Stimulated activated naive CD8-positive, alpha-beta T cell treated with anti-CD3 and anti-CD28 coated beads, Interleukin-15, amount 100 ng/mL, for 72 hours (primary cell): ENCODE measurements at places on chromosomes 7 and 10.

DNA sequence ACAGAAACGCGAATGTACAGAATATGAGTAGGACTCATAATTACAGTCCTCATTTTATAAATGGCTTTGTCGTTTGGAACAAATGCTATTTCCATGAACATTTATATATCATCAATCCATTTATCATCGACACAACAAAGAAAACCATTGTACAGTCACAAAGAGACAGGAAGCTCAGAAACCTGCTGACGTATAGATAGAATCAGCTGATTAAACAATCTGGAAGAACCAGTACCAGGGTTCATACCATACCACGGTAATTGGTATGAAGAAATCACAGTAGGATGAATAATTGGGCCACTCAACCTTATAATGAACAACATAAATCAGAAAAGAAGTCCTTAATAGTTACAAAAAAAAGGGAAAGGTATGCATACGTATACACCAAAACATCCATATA is 295.0 kb downstream of the PARD3 start:
- DNase-seq = no peak

- DNase-seq = no peak
These were observed 90.2 kb upstream of the GNA12 start for GRCh38 chr7:2934211-2934731.

GRCh38 chr7:158023157-158023556 is 564.5 kb downstream of the PTPRN2 start:
- no peak for DNase-seq

DNA sequence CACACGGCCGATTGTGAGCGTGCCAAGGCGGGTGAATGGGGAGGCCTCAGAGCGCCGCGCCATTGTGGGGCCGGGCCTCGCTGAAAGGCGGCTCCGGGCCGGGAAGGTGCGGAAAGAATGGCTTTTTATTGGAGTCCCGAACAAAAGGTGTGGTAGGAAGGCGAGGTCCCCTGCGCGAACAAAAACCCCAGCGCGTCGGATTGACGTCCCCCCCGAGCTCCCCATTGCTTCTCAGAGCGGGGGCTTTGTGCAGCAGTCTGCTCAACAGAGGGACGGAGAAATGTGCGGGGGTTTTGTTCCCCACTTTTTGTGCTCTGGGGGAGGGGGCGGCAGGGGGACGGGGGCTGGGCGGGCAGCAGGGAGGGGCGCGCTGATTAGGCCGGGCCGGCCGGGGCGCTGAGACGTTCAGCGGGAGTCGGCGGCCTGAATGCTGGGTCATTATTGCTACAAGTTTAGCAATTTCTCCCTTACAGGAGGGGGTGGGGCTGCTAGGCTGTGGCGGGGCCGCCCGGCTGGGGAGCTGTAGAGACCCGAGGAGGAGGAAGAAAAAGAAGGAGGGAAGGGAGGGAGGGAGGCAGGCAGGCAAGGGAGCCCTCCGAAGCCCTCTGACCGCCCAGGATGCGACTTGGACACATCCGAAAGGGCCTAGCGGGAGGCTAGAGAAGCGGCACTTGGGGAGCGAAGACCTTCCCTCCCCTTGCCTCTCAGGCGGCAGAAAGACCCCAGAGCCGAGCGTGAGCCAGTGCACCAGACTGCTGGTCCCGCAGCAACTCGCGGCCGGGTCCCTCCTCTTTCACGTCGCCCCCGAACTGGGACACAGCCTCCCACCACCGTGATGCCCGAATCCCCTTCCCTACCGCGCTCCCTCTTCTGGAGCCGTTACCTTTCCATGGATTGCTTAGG is 4.6 kb downstream of the NKX2-3 start:
- DNase-seq = no peak

- DNase-seq = no peak
These were observed 381.4 kb upstream of the PODXL start for GRCh38 chr7:131937868-131938267.

DNA sequence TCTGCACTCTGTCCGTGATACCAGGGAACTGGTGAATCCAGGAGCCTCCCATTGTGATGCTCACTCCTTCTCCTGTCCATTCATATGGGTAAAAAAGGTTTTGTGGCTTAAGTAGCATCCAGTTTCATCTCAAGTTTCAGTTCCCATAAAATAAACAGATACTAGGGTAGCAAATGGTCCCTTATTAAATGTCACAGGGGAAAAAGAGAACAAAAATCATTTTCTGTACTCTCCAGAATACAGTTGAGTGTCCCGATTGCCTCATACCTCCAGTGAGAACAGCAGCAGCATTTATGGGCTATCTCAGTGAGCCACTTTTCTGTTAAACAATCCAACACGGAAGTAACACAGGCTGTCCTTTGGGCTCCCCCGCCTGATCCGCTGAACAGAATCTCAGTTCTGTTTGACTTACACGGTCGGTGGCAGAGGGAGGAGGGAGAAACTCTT is 179.6 kb downstream of the CELF2 start:
- DNase-seq = no peak

GRCh38 chr7:88737632-88738031 is 21.9 kb upstream of the ZNF804B start:
- DNase-seq = no peak

DNA sequence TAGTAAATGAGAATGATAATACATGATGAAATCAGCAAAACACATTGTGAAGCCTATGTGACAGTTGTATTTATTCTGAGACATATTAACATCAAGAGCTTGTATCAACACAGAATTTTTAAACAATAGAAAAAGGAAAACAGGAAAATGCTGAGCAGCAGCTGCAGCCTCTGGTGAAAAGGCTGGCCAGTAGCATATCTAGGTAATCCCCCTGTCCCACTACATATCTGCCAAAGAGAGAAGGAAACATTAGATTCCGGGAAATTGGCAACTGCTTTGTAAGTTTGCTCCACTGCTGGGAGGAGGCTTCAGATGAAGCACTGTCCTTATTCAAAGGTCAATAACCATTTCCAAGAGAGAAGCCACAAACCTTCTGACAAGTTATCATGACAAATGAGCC is 89.4 kb downstream of the RALA start:
- no peak for DNase-seq
